ENCODE measurements at places on chromosomes 4 and X. TPM values are rescaled to one million over a fixed set of nuclear protein-coding genes. Genes with fewer than 3 reads are reported as not detected.

- no peak for DNase-seq
Measured at GRCh38 chr4:47213106-47213505, 181.7 kb downstream of the GABRB1 start.

- no peak for DNase-seq
Measured at GRCh38 chr4:184889666-184890335, 64.0 kb upstream of the ACSL1 start.

DNA sequence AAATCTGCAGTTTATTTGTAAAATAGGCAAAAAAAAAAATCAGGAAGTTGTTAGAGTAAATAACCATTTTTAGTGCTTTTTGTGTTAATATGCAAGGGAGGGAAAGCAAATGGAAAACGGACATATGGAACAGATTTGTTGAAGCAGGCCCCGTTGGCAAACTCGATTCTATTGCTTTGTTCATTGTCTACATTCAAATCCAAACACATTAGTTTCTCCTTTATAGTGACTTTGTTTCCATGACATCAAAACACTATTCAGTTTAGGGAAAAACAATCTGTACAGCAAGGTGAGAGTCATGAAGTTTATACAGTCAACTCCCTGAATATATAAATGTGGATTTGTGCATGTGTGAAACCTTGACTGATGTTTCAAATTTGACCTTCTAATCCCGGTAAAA, 142.2 kb downstream of the FAM47A start:
- DNase-seq: no peak

GRCh38 chr4:184514121-184514988, 40.0 kb upstream of the IRF2 start:
- DNase-seq: peak; percentile 9

Gene ZNF732
- not detected for total RNA-seq
